ENCODE measurements at places on chromosomes 2 and 18.

DNA sequence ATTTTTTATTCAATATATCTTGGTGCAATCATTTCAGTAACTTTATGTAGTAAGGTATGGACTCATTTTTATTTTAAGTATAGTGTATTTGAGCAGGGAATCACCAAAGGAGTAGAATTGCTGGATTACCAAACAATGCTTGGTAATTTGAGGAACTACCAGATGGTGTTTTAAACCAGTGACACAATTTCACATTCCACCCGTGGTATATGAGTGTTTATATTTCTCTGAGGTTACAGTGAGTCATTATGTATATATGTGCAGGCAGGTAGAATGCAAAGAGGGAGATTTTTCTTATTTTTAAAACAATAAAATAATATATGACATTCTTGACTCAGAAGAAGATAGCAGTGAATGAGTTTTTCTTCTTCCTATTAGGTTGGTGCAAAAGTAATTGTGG, 596.9 kb downstream of the DCC start:
- no peak for DNase-seq

GRCh38 chr2:96950381-96951124, 35.8 kb downstream of the FAM178B start:
- DNase-seq, result no peak

DNA sequence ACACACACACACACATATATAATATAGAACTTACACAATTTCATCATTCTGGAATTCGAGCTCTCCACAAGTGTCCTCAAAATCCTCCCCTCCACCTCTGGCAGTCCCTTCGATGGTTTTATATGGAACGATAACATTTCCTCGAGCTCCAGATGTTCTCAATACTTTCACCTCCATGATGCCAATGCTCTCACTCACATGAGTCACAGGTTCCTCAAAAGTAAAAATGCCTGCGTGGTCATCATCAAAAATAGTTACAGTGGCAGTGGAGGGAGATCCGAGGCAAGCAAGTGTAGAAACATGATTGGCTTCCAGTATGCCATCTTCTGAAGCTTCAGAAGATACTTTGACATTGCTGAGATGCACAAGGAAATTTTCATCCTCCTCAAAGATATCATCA, 23.5 kb downstream of the SLC8A1 start:
- peak; percentile 40 for DNase-seq

DNA sequence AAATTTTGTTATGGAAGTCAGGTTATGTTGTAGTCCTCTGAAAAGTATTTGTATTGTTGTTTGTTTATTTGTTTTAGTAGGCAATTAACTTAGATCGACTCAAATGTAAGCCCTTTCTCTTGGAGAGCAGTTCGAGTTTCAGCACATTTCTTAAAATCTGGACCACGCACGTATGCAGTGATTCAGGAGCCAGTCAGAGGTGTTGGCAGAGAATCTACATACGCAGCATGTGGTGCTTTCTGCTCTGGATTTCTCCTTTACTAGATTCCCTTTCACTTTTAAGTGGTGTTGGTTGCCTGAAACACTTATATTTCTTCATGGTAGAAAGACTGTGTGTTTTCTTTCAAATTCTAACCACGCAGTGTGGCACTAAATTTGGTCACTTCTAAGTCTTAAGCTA, 773.9 kb upstream of the LRATD1 start:
- peak; percentile 11 for DNase-seq

- DNase-seq, result no peak
Observed at GRCh38 chr2:46376586-46376985, 79.4 kb downstream of the EPAS1 start.

GRCh38 chr18:23618862-23619387, 32.6 kb upstream of the NPC1 start:
- DNase-seq, result no peak

DNA sequence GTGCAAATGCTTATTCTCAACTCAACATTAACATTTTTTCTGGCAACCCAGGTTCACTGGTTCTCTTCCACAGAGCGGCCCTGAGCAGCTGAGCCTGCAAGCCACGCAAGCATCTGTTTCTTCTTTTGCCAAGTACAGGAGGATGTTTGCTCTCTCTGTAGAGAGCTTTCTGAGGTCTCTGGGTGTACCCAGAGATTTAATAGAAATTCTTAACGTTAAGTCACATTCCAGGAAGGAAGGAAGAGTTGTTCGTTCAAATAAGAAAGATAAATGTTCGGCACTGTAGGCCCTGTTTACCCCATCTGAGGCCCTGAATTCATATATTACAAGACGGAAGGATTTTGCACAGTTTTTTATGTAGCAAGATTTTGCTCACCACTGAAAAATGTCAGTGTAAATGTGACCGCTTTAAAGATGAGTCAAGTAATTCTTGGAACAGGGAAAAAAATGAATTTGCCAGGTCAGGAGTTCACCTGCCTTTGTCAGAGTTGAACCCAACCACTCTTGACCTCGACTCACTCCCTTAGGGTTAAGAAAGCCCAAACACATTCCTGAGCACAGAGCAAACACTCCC, 30.1 kb downstream of the KCTD18 start:
- peak; percentile 56 for DNase-seq

- no peak for DNase-seq
Observed at GRCh38 chr2:71388214-71388613, 56.6 kb downstream of the ZNF638 start.

- DNase-seq, result no peak
Observed at GRCh38 chr2:11279398-11279797, 65.0 kb downstream of the ROCK2 start.

DNA sequence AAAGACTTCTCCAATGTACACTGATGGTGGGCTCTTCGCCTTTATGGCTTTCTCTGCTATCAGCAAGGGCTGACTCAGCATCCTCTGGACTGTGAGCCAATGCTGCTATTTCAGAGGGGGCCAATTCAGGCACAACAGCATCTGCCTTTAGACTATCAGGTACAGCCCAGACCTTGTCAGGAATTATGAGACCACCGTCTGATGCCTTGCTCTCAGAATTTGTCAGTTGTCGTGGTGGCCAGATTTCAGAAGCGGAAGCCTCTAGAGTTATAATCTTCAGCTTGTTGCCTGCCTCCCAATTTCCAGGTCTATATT, 92.7 kb downstream of the ALPK2 start:
- DNase-seq, result no peak

- DNase-seq, result no peak
Observed at GRCh38 chr2:219448776-219449341, 14.2 kb downstream of the SPEG start.

DNA sequence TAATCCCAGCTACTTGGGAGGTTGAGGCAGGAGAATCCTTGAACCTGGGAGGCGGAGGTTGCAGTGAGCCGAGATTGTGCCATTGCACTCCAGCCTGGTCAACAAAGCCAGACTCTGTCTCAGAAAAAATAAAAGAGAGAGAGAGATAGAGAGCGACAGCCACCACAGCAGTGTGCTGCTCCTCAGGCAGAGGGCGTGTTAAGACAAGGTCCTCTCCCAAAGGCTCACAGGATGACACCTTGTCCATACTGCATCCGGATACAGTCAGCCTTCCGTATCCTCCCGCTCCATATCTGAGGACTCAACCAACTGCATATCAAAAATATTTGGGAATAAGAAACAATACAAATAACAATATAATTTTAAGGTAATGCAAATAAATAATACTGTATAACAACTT, 20.1 kb downstream of the ARL4C start:
- DNase-seq, result no peak

DNA sequence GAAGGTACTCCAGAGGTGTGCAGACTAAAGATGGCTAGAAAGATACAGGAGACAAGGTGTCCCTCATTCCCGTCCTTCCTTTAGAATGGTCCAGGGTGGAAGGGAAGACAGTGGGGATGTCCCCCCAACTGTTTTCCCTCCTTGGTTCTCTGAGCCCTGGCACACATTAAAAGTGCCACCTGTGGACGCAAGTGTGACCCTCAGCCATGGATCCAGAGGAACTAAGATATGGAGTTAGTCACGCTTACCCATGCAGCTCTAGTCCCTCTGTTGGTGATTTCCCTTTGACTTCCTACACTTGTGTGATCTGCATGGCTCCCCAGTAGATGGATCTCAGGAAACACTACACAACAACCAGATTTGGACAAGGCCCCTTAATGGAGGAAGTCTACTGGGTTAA, 113.1 kb upstream of the SRD5A2 start:
- DNase-seq, result peak; percentile 6

DNA sequence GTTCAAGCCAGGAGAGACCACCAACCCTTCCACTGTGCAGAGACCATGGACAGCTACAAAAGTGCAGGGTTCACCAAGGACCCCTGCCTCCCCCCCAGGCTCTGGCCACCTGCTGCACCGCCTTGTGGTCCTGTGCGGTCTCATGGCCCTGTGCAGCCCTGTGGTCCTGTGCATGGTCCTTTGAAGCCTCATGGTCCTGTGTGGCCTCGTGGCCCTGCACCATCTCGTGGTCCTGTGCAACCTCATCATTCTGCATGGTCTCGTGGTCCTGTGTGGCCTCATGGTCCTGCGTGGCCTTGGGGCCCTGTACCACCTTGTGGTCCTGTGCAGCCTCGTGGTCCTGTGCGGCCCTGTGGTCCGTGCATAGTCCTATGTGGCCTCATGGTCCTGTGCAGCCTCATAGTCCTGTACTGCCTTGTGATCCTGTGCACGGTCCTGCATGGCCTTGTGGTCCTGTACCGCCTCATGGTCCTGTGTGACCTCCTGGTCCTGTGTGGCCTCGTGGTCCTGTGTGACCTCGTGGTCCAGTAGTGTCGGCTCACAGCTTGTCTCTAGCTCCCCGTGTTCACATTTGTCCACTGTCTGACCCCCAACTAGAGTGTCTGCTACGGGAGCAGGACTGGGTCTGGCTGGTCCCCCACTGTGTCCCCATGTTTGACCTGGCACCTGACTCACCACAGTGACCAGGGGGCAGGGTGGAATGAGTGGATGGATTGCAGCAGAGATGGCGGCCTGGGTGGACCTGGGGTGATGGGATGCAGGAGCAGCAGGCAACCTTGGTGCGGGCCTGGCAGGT, 20.0 kb upstream of the OTOS start:
- no peak for DNase-seq

DNA sequence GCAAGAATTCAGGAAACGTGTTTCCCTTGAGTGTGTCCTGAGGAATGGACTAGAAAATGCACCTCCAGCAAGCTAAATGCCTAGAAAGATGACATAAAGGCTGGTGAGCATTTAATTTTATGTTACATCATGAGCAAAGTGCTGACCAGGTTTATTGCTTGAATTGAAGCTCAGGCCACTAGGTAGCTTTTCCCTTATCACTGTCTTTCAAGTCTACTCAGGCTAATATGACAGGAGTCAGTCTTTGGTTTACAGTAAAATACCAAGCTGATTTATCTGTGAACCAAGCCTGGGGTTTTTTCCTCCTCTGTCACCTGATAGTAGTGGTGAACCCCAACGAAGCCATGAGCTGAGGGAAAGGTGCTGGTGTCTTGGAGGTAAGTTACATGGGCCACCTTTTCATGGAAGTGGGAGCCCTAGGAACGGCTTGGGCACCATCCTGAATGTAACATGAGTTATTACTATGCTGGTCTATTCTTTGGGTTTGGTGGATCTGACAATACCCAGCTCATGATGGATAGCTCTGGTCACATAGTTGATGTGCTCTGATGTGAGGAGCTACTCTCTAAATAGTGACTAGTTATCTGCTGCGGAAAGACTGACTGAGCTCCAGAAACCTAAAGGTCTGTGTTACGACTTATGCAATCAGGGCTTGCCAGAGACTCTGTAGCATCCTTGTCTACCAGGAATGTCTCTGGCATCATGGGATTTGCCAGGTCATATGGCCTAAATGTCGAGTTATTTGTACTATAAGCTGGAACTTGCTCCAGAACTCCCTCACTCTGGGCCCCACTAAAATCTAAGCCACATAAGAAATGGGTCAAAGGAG, 39.8 kb downstream of the NUP35 start:
- no peak for DNase-seq

GRCh38 chr2:128090945-128091725, at the start of gene UGGT1:
TSS of gene UGGT1 (plus strand) at chr2:128091200. CDS start at chr2:128091358, 158 bp downstream.
- DNase-seq, result peak; percentile 98

- no peak for DNase-seq
Observed at GRCh38 chr2:138757384-138757783, 22.8 kb downstream of the NXPH2 start.

- no peak for DNase-seq
Observed at GRCh38 chr2:88754585-88755320, 63.3 kb downstream of the RPIA start.

DNA sequence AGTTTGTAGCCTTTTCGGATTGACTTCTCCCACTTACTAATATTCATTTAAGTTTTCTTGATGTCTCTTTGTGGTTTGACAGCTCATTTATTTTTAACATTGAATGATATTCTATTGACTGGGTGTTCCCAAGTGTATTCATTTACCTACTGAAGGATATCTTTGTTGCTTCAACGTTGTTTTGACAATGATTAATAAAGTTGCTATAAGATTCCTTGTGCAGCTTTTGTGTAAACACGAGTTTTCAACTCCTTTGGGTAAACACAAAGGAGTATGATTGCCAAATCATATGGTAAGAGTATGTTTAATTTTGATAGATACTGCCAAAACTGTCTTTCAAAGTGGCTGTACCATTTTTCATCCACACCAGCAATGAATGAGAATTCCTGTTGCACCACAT, 1200.9 kb downstream of the DSC3 start:
- no peak for DNase-seq

DNA sequence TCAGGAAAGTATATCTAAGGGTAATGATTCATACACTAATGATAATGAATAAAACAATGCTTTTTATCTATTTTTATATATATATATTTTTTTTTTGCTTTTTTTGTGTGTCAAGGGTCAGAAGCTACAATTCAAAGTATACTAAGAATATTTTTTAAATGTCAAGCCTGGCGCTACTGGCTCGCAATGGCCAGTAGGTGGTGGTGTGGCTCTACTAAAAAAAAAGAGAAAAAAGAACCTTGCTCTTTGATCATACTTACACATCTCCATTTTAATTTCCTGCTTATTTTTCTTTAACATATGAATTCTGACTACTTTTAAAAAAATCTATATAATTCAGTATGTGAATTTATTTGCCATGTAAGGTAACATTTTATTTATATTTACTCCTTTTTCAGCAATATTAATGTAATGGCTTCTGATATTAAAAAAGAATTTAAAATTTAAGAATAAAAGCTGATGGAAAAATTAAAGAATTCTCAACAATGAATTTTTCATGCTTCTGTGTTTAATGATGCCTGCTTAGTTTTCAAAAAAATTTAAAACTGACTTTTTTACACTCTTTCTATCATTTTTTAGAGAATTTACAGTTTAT, 232.9 kb downstream of the GULP1 start:
- DNase-seq, result peak; percentile 51

DNA sequence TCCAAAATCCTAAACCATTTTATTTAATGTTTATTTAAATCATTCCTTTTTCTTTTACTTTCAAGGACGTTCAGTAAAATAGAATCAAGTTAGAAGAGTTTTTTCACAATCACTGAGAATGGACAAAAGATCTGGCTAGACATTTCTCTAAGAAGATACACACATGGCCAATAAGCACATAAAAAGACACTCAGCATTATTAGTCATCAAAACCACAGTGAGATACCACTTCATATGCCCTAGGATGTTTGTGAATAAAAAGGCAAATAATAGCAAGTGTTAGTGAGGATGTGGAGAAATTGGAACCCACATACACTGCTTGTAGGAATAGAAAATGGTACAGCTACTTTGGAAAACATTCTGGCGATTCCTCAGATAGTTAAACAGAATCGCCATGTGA, 76.1 kb downstream of the RHBDD1 start:
- DNase-seq, result no peak

GRCh38 chr2:204325468-204325867, 219.8 kb upstream of the PARD3B start:
- DNase-seq, result peak; percentile 74

GRCh38 chr2:567865-568638, 109.2 kb downstream of the TMEM18 start:
- peak; percentile 84 for DNase-seq

GRCh38 chr2:74503506-74504475, 3.7 kb downstream of the PCGF1 start:
- DNase-seq, result no peak
